ENCODE measurements at places on chromosomes 7 and 10. TPM values are rescaled to one million over a fixed set of nuclear protein-coding genes. Genes with fewer than 3 reads are reported as not detected.

- H3K4me1 ChIP-seq: peaks cover 11% of the 10 kb centered on the region
- no peaks in the 10 kb centered on the region for H3K27me3 ChIP-seq
- DNase-seq: no peak
- H3K36me3 ChIP-seq: no peaks in the 10 kb centered on the region
- no peak overlapping the region for H3K4me3 ChIP-seq
These were observed 207.4 kb downstream of the TNS3 start for GRCh38 chr7:47374538-47374937.

GRCh38 chr7:69817841-69818635 is 219.8 kb downstream of the AUTS2 start:
- H3K36me3 ChIP-seq: no peaks in the 10 kb centered on the region
- peaks cover 20% of the 10 kb centered on the region for H3K4me1 ChIP-seq
- H3K4me3 ChIP-seq: no peak overlapping the region
- DNase-seq: no peak
- H3K27me3 ChIP-seq: no peaks in the 10 kb centered on the region
- H3K27ac ChIP-seq: no peak overlapping the region

GRCh38 chr7:23105086-23105643 is 420 bp upstream of the KLHL7 start:
- H3K36me3 ChIP-seq: no peaks in the 10 kb centered on the region
- peaks cover 4% of the 10 kb centered on the region for H3K4me1 ChIP-seq
- H3K27ac ChIP-seq: no peak overlapping the region
- DNase-seq: no peak
- H3K4me3 ChIP-seq: peak overlapping the region; percentile 74

- no peaks in the 10 kb centered on the region for H3K36me3 ChIP-seq
- H3K4me3 ChIP-seq: no peak overlapping the region
- DNase-seq: no peak
- no peak overlapping the region for H3K27ac ChIP-seq
- no peaks in the 10 kb centered on the region for H3K4me1 ChIP-seq
These were observed 67.1 kb downstream of the LSMEM1 start for GRCh38 chr7:112547916-112548315.

Gene TNS3
- 96.3 TPM for total RNA-seq

Gene NRG3
- 0.12 TPM for total RNA-seq

DNA sequence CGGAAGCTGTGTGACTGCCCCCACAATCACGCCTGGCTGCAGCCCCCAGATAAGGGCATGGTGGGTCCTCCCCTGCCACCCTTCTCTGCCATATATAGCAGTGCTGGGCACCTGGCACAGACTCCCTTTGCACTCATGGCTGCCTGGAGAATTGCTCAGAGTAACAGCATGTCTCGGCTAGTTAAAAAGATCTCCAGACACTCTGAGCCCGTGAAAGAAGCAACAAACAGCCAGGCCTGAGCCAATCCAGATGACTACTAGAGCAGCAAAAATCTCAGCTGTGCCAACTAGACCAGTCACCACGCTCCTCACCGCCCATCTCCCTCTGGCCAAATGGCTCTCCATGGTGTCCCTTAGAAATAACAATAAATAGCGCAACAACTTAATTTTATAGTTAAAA is 71.3 kb downstream of the PARD3 start:
- no peak for DNase-seq
- H3K27ac ChIP-seq: peak overlapping the region; percentile 4
- H3K4me1 ChIP-seq: peaks cover 19% of the 10 kb centered on the region

DNA sequence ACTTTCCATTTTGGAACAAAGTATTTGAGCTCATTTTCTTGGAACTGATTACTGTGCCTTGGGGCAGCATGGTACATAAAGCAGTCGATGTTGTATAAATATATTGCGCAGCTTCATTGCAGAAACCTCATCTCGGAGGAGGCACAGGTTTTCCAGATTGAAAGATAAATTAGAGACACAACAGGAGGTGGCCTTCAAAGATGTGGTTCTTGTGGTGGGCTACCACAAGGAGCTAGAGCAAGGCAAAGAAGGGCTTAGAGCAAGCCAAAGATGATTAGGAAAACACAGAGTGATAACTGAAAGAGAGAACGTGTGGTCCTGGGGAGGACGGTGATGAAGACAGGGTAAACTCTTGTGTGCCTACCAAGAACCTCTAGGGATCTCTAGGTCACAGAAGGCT is 169.1 kb upstream of the TNS3 start:
- H3K27ac ChIP-seq: no peak overlapping the region
- no peak for DNase-seq
- H3K4me3 ChIP-seq: no peak overlapping the region
- H3K4me1 ChIP-seq: no peaks in the 10 kb centered on the region

Gene CFAP46
- not detected for total RNA-seq

- H3K27ac ChIP-seq: no peak overlapping the region
- no peaks in the 10 kb centered on the region for H3K4me1 ChIP-seq
- no peaks in the 10 kb centered on the region for H3K27me3 ChIP-seq
These were observed 157.8 kb downstream of the ANLN start for GRCh38 chr7:36547416-36547815.

Data from ovary (tissue), 10 donors.